Activated CD4-positive, alpha-beta T cell treated with anti-CD3 and anti-CD28 coated beads, Interleukin-2, amount 10 ng/mL, durations not matched to agents 24 days and 14 days (primary cell): ENCODE measurements at places on chromosomes 2 and 18. TPM values are rescaled to one million over a fixed set of nuclear protein-coding genes. Genes with fewer than 3 reads are reported as not detected.
A peak's percentile ranks its signal among the peaks of the same experiment; 100 is the strongest.

GRCh38 chr2:133489146-133489545 lies 79.1 kb downstream of the NCKAP5 start:
- no peak for DNase-seq

- peak; percentile 91 for DNase-seq
Observed at GRCh38 chr2:96509114-96509846, 4.1 kb upstream of the NEURL3 start.

GRCh38 chr2:234632527-234633391 lies 135.9 kb upstream of the ARL4C start:
- no peak for DNase-seq

- peak; percentile 37 for DNase-seq
Observed at GRCh38 chr2:75602724-75603342, 42.1 kb upstream of the EVA1A start.

DNA sequence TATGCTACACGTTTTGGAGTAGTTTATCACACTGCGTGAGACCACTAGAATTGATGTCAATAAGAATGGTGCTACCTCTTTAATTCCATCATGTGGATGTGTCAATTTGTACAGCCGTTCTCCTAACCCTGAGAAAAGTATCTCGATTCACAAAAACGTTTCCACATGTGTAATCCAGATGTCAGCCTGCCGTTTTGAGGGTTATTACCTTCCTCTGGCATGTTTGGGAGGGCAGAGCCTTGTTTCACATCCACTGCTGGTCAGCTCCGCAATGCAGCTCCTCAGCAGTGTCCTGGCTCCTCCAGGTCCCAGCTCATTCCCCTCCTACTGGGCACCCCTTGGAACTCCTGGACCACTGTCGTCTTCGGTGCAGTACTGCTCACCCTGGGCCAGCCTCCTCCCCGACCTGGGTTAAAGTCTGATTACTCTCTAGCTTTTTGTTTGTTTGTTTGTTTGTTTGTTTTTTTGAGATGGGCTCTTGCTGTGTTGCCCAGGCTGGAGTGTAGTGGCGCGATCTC lies 34.6 kb downstream of the COPS7B start:
- no peak for DNase-seq

DNA sequence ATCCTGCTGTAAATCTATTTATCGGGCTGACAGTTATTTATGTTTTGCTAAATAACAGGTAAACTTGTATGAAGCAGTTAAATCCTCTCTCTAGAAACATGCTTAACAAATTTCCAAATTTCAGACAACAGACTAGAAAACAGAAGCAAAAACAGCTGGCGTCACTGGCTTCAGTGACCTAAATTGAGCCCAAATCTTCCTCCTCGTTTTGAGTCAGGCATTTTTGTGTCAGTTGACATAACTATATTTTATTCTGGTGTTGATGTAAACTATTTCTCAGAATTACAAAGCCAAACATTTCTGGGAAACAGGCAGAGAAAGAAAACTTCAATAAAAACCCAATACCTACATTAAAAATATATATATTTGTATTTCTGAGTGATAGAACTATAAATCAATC lies 21.7 kb downstream of the RBMS1 start:
- DNase-seq = peak; percentile 70

DNA sequence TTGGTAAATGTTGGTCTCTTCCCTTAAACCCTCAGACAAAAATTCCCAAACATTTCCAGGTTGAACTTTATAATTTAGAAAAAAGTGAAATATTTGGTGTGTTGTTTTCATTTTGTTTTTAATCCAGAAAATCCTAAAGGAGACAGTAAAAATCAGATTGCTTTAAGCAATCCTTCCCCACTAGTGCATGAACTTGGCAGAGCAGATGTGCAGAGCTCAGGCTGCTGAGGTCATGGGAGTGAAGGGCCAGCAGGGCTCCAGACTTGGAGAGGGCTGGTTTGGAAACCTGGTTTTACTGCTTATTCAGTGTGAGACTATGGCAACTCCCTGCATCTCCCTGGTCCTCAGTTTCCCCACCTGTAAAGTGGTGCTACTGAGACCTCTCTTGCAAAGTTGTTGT lies 66.7 kb upstream of the TEX51 start:
- no peak for DNase-seq

GRCh38 chr2:238165288-238165921 lies 6.6 kb downstream of the ERFE start:
- no peak for DNase-seq

GRCh38 chr2:152189622-152190495 lies 14.3 kb upstream of the STAM2 start:
- DNase-seq = peak; percentile 70

DNA sequence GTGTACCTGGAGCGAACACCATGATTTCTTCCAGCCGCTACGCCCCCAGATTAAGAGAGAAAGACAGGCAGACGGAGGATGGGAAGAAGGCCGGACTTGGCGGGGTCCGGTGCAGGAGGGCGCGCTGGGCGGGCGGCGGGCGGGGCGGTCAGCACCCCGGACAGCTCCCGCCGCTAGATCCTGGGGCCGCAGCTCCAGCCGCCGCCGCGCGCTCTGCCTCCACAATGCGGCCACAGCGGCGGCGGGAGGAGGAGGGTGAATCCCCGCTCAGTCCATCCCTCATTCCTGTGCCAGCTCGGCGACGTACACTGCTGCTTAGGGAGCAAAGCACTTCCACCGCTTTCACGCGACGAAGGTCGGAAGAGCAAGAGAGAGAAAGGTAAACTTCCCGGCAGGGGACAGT lies at the start of gene AKAIN1:
Gene AKAIN1, minus strand, starts transcription at position 226 of the 403 bp plus-strand sequence. Its CDS starts 204 bp downstream, at position 22.
- peak; percentile 66 for DNase-seq

DNA sequence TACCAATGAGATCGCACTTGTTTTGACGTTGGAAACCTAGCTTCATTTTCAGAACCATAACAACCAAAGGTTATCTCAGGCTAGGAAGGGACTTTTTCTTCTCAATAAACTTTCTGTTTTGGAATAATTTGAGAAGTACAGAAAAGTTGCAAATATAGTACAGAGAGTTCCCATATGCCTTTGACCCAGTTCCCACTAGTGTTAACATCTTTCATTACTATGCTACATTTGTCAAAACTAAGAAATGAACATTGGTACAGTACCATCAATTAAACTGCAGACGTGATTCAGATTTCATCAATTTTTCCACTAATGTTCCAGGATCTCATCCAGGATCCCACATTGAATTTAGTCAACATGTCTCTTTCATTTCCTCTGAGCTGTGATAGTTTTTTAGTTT lies 111.6 kb downstream of the ATL2 start:
- DNase-seq = no peak

- DNase-seq = no peak
Observed at GRCh38 chr2:160635488-160635887, 141.9 kb upstream of the RBMS1 start.

GRCh38 chr2:128631698-128632500 lies 313.2 kb upstream of the HS6ST1 start:
- no peak for DNase-seq

- DNase-seq = no peak
Observed at GRCh38 chr18:13617826-13618515, 108.4 kb downstream of the FAM210A start.

- DNase-seq = no peak
Observed at GRCh38 chr2:185202381-185202780, 536.2 kb upstream of the FSIP2 start.

DNA sequence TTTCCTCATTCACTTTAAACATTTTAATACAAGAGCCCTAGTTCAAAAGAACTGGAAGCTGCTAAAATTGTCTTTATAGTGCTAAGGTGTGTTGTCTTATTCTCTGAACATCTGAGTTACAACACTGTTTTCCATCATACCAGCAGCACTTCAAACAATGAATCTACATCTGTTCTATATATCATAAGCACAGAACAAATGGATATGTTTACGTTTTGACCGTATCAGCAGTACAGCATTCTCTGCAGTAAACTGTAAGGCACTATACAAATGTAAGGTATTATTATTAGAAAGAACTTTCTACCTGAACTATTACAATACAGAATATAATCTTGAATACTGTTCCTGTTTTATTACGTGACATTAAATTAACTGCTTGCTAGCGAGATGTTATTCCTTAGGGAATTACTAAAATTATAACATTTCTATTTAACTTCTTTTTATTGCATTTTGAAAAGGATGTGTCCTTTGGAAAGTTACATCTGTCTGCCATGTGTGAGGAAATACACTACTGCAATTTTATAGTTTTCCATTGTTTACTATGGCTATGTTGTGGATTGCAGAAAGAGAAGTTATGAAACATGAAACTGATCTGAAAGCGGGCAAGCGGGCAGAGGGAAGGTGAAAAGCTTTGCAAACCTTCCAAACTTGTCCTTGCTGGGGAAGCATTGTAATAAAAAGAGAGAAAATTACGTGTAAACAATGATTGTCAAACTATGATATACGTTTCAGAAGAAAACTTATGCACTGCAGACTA lies 13.7 kb downstream of the NCKAP1 start:
- no peak for DNase-seq

DNA sequence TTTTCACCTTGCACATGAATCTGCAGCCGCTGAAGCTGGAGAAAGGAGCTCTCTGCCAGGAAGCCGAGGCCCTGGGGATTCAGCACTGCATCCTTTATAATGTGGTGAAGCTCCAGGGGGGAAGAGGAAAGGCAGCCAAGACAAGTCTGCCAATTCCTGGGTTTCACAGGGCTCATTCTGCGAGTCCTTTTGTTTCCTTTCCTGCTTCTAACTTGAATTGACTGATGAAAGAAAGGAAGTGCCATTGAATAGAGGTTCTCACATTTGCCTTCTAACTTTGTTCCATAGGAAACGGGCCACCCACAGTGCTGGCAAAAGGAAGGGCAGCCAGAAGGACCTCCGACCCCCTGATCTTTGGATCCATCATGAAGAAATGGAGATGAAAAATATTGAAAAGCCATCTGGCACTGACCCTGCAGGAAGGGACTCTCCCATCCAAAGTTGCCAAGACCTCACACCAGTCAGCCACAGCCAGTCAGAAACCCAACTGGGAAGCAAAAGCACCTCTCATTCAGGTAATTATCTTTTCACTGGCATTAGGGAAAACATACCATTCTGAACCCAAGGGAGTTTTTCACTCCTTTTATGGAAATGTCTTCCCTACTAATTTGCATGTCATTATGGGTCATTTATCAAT lies 765.4 kb downstream of the MBD2 start:
- no peak for DNase-seq

DNA sequence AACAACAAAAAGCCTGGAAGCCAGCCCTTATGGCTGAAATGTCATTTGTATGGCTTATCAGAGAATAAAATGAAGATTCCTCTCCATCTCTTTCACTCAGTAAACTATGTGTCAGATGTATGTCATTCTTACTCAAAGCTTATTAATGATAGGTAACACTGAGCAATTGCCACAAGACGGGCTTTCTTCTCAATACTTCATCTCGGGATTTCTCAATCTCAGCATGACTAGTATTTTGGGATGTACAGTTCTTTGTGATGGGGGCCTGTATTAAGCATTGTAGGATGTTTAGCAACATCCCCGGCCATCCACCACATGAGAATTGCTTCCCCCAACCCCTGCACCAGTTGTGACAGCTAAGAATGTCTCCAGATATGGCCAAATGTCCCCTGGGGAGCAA lies 80.2 kb downstream of the MREG start:
- no peak for DNase-seq

- no peak for DNase-seq
Observed at GRCh38 chr2:156394033-156394741, 42.0 kb upstream of the GPD2 start.

GRCh38 chr2:232455426-232456255 lies at the start of gene ALPI:
Gene ALPI (plus strand): TSS chr2:232456153. CDS start chr2:232456200, 47 bp downstream.
- no peak for DNase-seq

- DNase-seq = no peak
Observed at GRCh38 chr2:117833911-117834310, 19.4 kb downstream of the DDX18 start.

DNA sequence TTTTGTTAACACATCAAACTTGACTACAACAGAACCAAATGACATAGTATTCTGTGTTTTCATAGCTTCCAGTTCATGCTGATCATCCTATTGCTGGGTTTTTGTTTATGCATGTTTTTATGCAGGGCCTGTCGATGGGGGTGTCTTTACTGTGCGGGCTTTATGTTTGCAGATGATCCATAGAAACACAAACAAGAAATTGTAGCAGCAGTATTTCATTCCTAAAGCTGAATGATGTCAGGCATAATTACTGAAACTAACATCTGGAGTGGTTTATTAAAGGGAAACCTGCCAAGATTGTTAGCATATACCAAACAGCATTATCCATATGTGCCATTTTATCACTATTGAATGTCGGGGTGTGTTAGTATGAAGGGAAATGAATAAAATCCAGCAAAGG lies 129.7 kb downstream of the PTPRM start:
- no peak for DNase-seq

DNA sequence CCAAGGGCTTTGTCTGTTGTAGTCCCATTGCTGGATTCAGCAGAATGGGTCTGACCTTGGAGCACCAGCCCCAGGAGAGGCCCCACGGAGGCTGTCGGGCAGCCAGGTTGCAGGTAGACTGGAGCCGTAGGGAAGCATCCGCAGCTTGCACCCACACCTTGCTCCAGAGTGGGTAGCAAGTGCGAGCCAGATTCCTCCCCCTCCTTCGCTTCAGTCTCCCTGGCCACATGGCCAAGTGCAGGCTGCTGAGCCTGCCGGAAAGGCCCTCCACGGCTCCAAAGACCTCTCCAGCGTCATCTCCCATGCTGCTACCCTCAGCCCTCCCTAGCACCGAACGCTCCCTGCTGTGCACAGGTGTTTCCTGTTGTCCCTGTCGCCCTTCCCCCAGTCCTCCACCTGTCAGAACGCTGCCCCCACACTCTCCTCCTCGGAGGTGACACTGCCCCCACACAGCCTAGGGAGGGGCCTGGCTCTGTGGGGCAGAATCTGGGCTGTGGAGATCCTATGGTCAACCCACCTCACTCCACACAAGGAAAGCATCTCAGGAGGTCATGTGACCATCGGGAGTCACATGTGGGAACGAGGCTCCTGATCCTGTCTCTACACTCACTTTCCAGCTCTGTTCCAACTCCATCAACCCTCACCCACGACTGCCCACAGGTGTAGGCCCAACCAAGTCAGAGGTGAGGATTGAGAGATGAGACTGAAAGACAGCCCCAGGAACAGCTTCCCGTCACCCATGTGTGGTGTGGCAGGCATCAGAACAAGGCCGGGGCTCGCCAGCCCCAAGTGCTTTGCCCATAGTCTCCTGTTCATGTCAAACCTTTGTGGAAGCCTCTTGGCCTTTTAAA lies 8.3 kb downstream of the KCNF1 start:
- no peak for DNase-seq

Gene SLC16A14
- total RNA-seq = 4.0 and 5.1 TPM in 2 replicates

Gene TMEM237
- 18.1 and 18.8 TPM in 2 replicates for total RNA-seq

Gene CWC22
- 30.0 and 30.2 TPM in 2 replicates for total RNA-seq

Gene PRKD3
- total RNA-seq = 20.2 and 21.9 TPM in 2 replicates

Gene BCL11A
- not detected in 2 replicates for total RNA-seq

Gene PCARE
- total RNA-seq = not detected in 2 replicates

Gene ABCB11
- total RNA-seq = not detected in 2 replicates

Gene KLHL14
- total RNA-seq = not detected in 2 replicates

Gene HNMT
- not detected in 2 replicates for total RNA-seq
